ENCODE measurements at places on chromosomes 2 and 18.

DNA sequence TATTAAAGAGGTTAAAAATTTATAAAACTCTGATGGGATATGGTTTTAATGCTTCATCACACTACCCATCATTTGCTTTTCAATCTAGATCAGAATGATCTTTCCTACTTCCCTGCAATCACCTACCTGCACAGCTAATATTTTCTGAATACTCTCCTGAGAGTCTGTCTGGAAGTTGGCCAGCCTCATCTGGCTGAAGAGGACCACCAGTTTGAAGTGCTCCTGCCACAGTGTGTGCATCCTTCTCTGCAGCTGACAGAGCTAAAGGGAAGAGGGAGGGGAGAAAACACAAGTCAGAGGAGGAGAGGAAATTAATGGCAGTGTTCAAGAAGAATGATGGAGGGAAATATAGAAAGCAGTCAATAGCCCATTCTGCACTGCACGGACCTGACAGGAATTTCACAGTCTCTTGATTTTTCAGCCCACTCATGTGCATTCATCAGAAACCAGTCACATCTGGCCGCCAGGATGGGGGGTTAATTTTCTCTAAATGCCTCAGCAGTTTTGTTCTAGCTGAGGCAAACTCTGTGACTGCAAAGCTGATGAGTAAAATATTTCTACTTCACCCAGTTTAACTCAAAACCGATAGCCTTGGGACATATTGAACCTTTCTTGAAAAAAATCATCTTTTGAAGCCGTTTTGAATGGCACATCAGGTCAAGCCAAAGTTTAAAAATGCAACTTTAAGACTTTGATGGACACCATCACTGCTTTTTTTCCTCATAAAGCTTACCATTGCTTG is 201.8 kb upstream of the KLHL14 start:
- DNase-seq = no peak

GRCh38 chr18:50659091-50660003 is 99.5 kb downstream of the MAPK4 start:
- no peak for DNase-seq

DNA sequence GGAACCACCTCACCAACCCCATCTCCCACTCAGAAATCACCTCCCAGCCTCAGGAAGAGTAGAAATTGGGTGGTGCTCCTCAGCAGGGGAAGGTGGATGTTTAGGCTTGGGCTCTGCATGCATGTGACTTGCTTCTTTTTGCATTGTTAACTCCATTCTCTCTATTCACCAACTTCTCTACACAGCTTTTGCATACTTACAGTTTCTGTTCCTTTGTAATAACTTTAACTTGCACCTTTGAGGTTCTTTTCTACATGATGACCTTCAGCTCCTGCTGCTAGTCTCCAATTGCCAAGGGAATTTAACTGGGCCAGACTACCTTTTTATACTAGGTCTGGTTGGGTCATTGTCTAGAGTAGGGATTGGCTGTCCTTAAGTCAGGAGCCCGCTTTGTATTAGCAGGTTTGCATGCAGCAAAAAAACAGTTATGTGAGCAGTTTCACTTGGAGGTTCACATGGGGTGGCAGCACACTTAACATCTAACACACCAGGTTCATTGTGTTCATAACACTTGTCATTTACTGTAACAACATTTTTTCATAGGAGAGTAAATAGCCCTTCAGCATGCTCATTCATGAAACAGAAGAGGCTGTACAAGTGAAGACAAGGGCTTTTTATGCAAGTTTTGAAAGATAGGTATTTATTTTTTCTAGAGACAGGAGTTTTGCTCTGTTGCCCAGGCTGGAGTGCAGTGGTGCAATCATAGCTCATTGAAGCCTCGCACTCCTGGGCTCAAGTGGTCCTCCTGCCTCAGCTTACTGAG is 12.0 kb downstream of the MRPL35 start:
- no peak for DNase-seq

DNA sequence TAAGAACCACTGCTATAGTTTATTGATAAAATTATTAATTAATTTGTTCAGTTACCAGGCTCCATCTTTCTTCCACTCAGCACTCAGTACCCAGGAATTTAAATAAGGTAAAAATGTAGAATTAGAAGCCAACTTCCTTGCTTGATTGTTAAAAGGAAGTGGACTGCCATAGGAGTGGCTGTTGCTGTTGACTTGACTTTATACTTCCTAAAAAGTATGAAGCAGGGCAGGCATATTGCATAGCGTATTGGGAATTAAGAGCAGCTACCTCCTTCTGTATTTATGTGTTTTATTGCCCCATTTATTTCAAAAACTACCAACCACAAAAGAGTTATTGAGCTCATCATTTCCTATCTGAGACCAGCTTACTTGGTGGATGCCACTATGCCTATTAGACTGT is 27.9 kb downstream of the PSMD1 start:
- no peak for DNase-seq

DNA sequence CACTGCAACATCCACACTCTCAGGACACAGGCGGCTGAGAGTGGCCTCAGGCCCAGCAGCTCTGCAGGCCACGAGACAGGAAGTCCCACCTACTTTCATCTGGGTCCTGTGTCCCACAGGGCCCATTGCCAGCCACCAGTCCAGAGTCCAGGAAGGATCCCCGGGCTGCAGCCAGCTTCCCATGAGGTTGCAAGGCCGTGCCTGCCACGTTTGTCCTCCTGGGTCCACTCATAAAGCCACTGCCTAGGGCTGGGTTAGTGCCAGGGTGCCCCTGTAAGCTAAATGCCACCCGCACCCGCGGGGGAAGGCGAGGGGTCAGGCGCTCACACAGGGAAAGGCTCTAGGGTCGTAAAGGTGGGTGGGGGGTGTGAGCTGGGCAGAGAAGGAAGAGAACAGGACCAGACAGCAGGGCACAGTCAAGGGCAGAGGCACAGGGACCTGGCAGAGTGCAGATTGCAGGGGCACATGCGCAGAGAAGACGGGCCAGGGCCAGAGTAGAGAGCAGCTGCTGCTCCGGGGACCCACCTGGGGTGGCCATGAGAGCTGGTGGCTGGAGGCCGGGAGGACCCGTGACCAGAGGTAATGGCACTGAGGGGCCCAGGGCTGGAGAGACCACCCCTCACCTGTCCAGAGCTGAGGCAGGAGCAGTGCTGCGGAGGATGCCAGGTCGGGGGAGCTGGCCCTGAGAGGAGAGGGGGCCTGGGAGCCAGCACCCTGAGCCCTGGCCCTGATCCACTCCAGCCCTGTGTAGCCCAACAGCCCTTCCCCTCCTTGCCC is 8.0 kb downstream of the AGXT start:
- DNase-seq = no peak

- DNase-seq = no peak
Measured at GRCh38 chr2:100000915-100001707, 141.3 kb downstream of the AFF3 start.

DNA sequence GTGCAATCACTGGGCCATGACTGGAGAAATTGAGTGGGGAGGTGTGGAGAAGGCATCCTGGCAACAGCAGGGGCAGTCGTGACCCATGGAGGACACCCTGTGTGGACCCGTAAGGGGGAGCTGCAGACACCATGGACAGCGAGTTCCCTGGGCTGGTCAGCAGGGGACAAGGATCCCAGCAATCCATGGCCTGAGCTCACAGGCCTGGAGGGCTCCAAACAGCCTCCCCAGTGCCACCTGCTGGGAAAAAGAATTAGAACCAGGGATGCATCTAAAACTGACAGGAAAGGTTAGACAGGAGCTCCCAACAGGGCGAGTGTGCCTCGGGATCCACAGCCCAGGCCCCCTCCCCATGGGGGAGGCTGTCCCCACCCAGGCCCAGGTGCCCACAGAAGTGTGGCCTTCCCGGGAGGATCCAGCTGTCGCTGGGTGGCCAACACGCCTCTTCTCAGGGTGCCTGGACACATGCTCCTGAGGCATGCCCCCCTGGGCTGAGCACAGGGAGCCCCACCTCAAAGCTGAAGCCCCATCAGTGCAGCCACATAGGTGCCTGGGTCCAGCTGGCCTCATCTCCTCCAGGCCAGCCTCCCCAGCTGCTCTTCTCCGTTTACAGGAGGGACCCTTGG is 20.5 kb upstream of the KIF1A start:
- peak; percentile 25 for DNase-seq

GRCh38 chr2:68463287-68463877 is 3.7 kb downstream of the FBXO48 start:
- peak; percentile 49 for DNase-seq

DNA sequence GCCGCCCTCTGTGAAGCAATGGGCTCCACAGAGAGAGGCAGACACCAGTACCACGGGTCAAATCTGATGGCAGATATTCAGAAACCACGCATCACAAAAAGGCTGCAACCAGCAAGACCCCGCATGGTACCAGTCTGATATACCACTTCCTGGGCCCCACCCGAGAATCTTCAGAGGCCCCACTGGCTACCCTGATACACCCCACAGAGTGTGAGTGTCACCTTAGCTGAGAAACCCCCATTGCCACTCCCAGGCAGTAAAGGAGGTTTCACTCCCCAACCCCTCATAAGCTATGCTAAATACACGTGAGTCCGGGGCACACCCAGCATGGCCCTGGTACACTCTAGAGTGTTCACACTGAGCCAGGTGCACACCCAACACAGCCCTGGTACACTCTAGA is 160.0 kb downstream of the EIPR1 start:
- DNase-seq = no peak

GRCh38 chr18:66346833-66347588 is 256.9 kb downstream of the CDH19 start:
- peak; percentile 7 for DNase-seq

DNA sequence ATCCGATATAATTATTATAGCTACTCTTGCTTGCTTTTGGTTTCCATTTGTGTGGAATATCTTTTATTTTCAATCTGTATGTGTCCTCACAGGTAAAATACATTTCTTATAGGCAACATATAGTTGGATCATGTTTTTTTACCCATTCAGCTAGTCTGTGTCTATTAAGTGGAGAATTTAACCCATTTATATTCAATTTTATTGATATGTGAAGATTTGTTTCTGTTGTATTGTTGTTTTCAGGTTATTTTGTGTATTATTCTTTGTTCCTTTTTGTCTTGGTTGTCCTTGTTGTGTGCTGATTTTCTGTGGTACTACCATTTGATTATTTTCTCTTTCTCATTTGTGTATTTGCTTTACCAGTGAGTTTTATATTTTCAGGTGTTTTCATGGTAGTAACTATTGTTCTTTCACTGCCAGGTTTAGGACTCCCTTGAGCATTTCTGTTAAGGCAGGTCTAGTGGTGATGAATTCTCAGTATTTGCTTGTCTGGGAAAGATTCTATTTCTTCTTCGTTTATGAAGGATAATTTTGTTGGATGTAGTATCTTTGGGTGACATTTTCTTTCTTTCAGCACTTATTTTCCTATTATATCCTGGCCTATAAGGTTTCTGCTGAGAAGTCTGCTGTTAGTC is 95.4 kb downstream of the ANKRD12 start:
- no peak for DNase-seq

GRCh38 chr2:69833752-69834151 is 4.3 kb downstream of the GMCL1 start:
- DNase-seq = no peak

- DNase-seq = no peak
Measured at GRCh38 chr18:4453874-4454536, 1.1 kb downstream of the DLGAP1 start.

DNA sequence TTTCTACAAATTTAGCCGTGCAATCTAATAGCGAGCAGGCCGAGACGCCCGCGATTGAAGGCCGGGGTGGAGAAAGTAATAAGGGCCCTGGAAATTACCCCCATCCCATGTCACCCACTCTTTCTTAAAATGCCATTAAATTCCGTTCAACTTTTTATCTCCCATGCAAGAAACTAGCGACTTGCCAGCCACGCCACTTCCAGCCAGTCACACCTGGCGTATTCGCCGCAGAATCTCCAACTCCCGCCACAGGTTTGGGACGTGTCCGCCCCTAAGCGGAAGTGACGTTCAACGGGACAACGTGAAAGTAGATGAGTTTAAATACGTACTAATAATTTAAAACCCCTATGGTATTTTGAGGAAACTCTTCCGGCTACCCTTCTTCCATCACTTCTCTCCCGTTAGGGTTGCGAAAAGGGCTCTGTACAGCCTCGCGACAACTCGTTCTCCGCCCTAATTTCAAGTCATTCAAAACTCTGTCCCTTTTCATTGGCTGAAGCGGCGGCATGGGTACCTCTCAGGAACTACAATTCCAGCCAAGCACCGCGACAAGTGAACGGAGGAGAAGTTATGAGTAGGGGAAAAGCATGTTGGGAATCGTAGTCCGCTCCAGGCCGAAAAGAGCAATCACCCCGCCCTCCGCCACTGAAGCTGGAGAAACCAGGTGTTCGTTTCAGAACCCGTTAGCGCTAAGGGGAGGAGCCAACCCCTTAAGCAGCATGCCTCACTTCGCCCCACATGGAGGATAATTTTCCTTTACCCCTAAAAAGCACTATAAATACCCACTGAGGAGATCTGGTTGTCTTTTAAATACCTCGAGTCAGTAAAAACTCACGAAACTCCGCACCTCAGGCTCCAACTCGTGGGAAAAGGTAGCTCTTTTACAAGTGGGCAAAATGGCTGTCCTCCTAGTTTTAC is at the start of gene ZRANB3:
ZRANB3 (minus strand) TSS at position 906 of the 918 bp plus-strand sequence.
- DNase-seq = peak; percentile 100

Data from NCI-H2227 treated with DMSO at 0.1 percent for 48 hours (cell line).